Activated CD8-positive, alpha-beta T cell treated with anti-CD3 and anti-CD28 coated beads, Interleukin-2, amount 10 ng/mL, durations not matched to agents 7 days and 5 days (primary cell): ENCODE measurements at places on chromosomes 12 and 14. TPM values are rescaled to one million over a fixed set of nuclear protein-coding genes. Genes with fewer than 3 reads are reported as not detected.

- no peak for DNase-seq
Measured at GRCh38 chr12:109949089-109949488, 47.1 kb downstream of the GIT2 start.

DNA sequence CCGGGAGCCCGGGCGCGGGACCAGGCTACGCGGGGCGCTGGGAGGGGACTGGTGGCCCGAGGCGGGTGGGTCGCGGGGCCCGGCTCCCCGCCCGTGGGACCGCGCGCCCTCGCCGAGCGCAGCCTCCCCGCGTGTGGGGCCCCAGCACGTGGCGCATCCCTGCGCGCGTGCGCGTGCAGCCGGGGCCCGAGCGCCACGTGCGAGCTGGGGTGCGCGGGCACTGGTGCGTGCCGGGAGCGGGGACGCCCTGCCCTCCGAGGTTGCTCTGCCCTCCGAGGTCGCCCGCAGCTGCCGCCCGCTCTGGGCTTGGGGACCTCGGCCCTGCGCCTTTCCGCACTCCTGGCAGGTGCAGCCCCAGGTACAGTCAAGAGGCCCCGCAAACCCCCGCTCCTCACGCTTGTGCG, 365 bp upstream of the CCDC88C start:
- peak; percentile 64 for DNase-seq

Gene KCNH3
- total RNA-seq: 5.1 TPM

DNA sequence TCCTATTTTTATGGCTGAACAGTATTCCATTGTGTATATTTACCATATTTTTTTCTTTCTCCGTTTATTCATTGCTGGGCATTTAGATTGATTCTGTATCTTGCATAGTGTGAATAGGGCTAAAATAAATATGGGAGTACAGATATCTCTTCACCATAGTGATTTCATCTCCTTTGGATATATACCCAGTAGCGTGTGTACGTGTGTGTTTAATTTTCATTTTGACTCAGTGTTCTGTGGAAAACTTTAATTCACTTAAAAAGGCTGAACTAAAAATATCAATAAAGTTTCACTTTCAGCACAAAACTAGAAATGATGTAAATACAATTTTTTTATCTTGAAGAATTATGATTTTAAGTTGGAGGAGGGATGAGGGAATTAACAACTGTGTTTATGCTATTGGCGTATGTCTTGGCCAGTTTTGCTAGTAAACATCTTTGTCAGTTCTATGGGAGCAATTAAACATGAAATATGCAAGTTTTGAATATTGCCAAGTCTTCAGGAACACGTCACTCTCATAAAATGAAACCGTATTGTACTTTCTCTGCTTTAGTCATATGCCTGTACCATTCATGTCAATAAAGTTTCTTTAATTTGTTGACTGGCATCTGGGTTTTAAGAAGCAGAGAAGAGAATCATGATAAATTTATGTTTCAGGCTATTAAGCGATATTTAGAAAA, 99.8 kb downstream of the PTGER2 start:
- no peak for DNase-seq

Gene PIP4K2C
- 17.9 TPM for total RNA-seq

Gene ARHGAP9
- 248 TPM for total RNA-seq

GRCh38 chr12:124683152-124684124, 116.0 kb upstream of the NCOR2 start:
- no peak for DNase-seq

- DNase-seq: no peak
Measured at GRCh38 chr14:97543221-97543620, 746.0 kb downstream of the VRK1 start.

GRCh38 chr12:120764816-120765215, 39.2 kb downstream of the ACADS start:
- no peak for DNase-seq

GRCh38 chr14:35571598-35571997, 37.6 kb downstream of the INSM2 start:
- no peak for DNase-seq

- DNase-seq: peak; percentile 71
Measured at GRCh38 chr14:69152181-69152901, 578 bp downstream of the DCAF5 start.

DNA sequence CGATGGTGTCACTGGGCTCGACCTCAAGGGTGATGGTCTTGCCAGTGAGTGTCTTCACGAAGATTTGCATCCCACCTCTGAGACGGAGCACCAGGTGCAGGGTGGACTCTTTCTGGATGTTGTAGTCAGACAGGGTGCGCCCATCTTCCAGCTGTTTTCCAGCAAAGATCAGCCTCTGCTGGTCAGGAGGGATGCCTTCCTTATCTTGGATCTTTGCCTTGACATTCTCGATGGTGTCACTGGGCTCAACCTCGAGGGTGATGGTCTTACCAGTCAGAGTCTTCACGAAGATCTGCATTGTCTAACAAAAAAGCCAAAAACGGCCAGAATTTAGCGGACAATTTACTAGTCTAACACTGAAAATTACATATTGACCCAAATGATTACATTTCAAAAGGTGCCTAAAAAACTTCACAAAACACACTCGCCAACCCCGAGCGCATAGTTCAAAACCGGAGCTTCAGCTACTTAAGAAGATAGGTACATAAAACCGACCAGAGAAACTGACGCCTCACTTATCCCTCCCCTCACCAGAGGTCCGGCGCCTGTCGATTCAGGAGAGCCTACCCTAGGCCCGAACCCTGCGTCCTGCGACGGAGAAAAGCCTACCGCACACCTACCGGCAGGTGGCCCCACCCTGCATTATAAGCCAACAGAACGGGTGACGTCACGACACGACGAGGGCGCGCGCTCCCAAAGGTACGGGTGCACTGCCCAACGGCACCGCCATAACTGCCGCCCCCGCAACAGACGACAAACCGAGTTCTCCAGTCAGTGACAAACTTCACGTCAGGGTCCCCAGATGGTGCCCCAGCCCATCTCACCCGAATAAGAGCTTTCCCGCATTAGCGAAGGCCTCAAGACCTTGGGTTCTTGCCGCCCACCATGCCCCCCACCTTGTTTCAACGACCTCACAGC, 717 bp downstream of the UBC start:
- DNase-seq: peak; percentile 96

Gene CD27
- total RNA-seq: 112 TPM

- DNase-seq: no peak
Measured at GRCh38 chr12:99137124-99137855, 492.2 kb downstream of the APAF1 start.

Gene GALC
- 15.6 TPM for total RNA-seq

GRCh38 chr12:121779422-121779895, 14.0 kb downstream of the RHOF start:
- DNase-seq: no peak

DNA sequence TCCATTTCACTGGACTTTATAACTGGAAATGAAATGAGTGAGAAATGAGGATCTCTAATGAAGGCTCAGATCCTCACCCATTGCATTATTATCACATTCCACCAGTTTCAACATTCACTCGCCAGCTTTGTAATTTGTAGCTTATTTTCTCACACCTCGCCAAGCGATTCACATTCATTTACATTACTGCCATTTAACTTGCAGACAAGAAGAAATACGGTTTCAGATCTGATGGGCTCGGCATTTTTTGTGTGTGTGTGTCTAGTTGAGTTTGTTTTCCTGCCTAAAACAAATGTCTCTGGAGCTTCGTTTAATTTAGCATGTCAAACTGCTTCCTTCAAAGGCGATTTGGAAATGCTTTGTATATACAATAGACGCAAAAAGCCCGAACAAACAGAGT, 132.2 kb downstream of the FLRT2 start:
- DNase-seq: no peak

DNA sequence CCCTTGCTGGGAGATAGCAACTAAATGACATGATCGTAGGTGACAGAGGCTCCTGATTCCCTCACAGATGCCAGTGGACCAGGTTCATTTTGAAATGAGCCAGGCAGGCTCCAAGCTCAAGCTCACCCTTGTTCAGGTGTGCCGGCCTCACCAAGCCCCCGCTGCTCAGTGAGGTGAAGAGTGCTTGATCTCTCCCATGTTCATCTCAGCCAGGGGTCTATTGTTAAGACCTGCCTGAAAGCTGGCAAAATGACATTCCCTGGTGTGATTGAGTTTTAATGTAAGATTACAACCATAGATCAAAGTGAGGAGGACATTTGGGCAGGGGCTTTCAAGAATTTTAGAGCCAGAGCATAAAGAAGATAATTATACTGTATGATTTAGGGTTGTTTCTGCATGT, 497.9 kb downstream of the EGLN3 start:
- DNase-seq: no peak

GRCh38 chr12:67006610-67007009, 262.5 kb upstream of the CAND1 start:
- DNase-seq: no peak

DNA sequence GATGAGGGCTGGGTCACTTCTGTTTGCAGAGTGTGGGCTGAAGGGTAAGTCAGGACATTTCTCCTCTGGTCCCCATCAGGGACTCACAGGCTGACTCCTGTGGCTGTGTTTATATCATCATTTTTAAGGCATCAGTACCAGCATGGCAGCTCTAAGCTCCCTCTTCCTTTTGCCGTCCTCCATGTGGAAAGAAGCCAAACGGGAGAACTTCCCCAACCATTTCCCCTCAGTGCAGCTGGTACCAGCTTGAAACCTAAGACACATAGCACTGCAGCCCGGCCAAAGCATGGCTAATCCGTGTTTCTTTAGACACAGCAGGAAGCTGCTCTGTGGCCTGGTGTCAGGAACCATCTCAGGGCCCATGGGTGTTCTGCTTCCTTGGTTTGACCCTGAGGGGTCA, 31.9 kb upstream of the ATP2A2 start:
- no peak for DNase-seq

GRCh38 chr12:118526255-118527095, 150.1 kb downstream of the SUDS3 start:
- no peak for DNase-seq

Gene REP15
- total RNA-seq: 0.42 TPM

Gene FBXO21
- 26.3 TPM for total RNA-seq

GRCh38 chr14:70822530-70823185, 13.3 kb upstream of the MAP3K9 start:
- DNase-seq: no peak

- peak; percentile 16 for DNase-seq
Measured at GRCh38 chr12:4108803-4109345, 164.7 kb upstream of the CCND2 start.

DNA sequence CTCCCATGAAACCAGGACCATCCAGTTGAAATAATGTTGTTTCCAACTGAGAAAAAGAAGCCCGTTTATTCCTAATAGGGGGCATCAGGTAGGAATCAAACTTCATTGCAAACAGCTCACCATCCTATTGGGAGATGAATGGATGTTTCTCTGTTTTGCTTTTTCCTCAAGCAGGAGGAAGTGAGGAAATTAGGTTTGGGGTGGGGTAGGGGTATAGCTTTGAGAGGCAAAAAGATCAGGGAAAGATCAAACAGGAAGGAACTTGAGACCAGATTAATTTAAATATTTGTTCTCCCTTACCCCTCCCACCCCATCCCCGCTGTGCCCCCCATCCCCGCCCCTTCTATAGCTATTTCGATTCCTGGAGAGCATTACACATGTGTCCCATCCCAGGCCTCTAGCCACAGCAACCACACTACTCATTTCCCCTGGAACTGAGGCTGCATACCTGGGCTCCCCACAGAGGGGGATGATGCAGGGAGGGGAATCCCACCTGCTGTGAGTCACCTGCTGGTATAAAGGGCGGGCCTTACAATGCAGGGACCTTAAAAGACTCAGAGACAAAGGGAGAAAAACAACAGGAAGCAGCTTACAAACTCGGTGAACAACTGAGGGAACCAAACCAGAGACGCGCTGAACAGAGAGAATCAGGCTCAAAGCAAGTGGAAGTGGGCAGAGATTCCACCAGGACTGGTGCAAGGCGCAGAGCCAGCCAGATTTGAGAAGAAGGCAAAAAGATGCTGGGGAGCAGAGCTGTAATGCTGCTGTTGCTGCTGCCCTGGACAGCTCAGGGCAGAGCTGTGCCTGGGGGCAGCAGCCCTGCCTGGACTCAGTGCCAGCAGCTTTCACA, at the start of gene IL23A:
IL23A (plus strand) TSS at position 577 of the 850 bp plus-strand sequence; CDS start at position 738, 161 bp downstream.
- DNase-seq: peak; percentile 78

Gene FAM222A
- total RNA-seq: 1.9 TPM

- no peak for DNase-seq
Measured at GRCh38 chr14:74019408-74020137, 424 bp downstream of the BBOF1 start.

Gene OAS1
- total RNA-seq: 146 TPM

DNA sequence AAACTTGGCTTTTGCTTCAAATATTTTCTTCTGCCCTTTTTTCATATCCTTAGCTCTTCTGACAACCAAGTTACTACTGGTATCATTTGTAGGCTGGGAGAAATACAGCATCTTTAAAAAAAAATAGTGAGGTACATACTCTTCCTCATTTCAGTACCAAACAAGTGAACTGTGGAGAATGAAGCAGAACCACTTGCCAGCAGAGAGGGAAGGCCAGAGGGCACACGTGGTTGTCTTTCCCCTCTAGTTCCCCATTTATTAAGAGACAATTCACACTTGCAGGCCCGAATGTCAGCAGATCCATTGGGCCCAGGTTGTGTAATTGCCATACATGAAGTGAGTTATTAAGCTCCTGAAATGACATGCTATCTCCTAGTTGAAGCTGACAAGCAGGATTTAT, 3.2 kb downstream of the SUSD6 start:
- DNase-seq: no peak

- no peak for DNase-seq
Measured at GRCh38 chr12:119601877-119602733, 8.5 kb downstream of the TMEM233 start.

DNA sequence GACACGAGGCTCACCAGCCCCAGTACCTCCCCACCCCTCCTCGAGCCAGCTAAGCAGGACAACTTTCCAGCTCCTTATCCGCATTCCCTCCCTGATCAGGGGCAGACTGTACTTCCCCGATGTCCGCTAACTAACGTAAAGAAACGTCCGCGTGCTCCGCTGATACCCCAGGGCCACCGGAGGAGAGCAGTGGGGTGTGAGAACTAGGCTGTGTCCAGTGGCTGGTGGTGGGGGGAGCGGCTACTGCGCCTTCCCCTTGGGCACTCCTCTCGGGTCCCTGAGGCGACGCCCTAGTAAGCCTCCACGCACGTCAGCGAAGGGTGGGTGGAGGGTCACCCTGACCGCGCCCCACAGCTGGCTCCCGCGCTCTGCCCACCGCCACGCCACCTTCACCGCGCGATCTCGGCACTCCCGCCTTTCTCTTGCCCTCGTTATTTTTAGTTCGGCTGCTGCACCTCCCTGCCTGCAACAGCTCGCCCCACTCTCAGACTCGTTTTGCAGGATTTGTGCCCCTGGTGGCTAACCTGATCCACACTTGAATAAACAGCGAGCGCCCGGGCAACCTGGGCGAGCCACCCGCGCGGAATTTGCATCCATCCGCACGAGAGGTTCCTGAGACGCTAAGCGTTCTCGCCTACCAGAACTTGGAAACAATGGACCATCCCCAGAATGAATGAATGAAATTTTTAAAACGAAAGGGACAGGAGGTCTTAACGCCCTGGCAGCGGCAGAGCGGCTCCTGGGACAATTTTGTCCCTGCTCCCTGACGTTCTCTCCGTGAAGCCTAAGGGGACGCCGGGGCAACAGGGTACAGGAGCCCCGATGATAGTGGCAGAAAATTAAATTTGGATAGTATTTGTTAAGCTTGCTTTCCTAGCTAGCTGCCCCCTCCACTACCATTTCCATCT, 6.9 kb upstream of the BMP4 start:
- no peak for DNase-seq

Gene KRT82
- total RNA-seq: not detected
